Fibroblast of lung (primary cell): ENCODE measurements at places on chromosomes 11 and 22.

- DNase-seq, result no peak
Measured at GRCh38 chr22:28734393-28734792, 7.2 kb downstream of the CHEK2 start.

- no peak for DNase-seq
Measured at GRCh38 chr11:59172345-59173079, 580 bp downstream of the DTX4 start.

GRCh38 chr11:18248561-18248960 is at the start of gene SAA2:
Gene SAA2, minus strand, starts transcription at chr11:18248668. Its CDS starts 657 bp downstream, at chr11:18248011.
- DNase-seq, result no peak

GRCh38 chr11:106015066-106015465 is 7.0 kb downstream of the MSANTD4 start:
- DNase-seq, result no peak

DNA sequence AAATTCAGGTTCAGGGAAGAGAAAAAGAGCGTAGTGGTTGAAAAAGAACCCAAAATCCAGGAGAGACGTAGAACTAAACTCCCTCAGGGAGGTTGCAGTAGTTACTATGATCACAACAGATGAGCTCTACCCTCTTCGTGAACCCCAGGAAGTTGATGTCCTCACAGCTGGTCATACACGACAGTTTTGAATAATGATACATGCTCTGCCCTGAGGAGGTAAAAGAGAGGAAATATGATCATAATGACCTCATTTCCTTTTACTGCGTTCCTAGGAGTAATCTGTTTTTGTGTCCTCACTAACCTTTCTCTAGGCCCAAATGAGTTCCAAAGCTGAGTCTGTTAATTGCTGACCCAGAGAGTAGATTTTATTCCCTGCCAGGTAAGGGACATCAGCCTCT is 1.3 kb downstream of the PATE2 start:
- DNase-seq, result no peak

GRCh38 chr22:50274311-50274710 is 4.1 kb upstream of the MAPK11 start:
- DNase-seq, result peak; percentile 59

- peak; percentile 8 for DNase-seq
Measured at GRCh38 chr11:115377882-115378296, 126.3 kb downstream of the CADM1 start.

DNA sequence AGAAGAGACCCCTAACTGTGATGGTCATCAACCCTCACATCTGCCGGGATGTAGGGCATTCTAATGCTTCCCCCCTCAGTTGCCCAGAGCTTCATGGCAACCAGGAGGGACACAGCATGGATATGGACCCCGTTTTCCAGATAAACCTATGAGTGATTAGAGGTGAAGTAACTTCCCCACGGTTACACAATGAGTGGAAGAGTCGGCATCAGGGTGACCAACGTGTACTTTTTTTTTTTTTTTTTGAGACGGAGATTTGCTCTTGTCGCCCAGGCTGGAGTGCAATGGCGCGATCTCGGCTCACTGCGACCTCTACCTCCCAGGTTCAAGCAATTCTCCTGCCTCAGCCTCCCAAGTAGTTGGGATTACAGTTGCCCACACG is 25.0 kb downstream of the TXN2 start:
- DNase-seq, result no peak

DNA sequence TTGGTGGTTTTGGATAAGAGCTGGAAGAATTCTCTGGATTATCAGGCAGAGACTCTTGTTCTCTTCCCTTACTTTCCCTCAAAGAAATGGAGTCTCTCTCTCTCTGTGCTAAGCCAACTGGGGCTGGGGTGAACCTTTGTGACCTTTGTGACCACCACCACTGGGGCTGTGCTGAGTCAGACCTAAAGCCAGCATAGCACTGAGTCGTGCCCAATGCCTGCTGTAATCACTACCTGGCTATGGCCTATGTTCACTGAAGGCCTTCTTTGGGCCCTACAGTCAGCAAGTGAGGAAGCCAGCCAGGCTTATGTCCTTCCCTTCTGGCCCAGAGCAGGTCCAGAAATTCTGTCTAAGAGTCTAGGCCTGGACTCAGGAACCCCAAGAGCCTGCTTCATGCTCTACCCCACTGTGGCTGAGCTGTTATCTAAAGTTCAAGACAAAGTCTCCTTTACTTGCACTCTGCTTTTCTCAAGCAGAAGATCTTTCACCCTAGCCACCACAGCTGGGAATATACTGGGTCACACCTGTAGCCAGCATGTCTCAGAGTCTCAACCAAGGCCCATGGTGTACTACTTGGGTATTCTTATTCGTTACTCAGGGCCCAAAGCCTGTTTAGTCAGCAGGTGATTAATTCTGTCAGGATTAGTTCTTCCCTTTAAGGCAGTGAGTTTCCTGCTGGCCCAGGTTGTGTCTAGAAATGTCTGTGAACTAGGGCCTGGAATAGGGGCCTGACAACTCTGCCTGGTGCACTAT is 86.0 kb downstream of the EHF start:
- DNase-seq, result no peak

- DNase-seq, result peak; percentile 89
Measured at GRCh38 chr22:37561212-37562048, 1.1 kb downstream of the CDC42EP1 start.

- DNase-seq, result no peak
Measured at GRCh38 chr11:15662285-15662684, 547.6 kb downstream of the INSC start.

- DNase-seq, result peak; percentile 15
Measured at GRCh38 chr11:17923217-17923616, 89.6 kb downstream of the SERGEF start.

DNA sequence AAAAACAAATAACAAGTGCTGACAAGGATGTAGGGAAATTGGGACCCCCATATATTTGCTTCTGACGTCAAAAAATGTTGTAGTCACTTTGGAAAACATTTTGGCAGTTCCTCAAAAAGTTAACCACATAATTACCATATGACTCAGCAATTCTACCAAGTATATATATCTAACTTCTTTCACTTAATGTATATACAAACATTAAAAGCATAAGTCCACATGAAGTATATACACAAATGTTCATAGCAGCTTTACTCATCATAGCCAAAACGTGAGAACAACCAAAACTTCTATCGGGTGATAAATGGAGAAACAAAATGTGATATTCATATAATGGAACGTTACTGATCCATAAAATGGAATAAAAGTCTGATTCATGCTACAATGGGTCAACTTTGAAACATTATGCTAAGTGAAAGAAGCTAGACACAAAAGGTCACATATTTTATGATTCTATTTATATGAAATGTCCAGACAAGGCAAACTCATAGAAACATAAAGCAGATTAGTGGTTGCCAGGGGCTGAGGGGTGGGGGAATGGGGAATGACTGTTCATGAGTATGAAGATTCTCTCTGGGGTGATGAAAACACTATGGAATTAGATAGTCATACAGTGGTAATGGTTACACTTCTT is 48.7 kb upstream of the TEAD1 start:
- DNase-seq, result peak; percentile 94

- peak; percentile 90 for DNase-seq
Measured at GRCh38 chr22:27748751-27749191, 52.8 kb downstream of the MN1 start.

- DNase-seq, result no peak
Measured at GRCh38 chr11:38510041-38510440, 1912.0 kb upstream of the RAG2 start.

DNA sequence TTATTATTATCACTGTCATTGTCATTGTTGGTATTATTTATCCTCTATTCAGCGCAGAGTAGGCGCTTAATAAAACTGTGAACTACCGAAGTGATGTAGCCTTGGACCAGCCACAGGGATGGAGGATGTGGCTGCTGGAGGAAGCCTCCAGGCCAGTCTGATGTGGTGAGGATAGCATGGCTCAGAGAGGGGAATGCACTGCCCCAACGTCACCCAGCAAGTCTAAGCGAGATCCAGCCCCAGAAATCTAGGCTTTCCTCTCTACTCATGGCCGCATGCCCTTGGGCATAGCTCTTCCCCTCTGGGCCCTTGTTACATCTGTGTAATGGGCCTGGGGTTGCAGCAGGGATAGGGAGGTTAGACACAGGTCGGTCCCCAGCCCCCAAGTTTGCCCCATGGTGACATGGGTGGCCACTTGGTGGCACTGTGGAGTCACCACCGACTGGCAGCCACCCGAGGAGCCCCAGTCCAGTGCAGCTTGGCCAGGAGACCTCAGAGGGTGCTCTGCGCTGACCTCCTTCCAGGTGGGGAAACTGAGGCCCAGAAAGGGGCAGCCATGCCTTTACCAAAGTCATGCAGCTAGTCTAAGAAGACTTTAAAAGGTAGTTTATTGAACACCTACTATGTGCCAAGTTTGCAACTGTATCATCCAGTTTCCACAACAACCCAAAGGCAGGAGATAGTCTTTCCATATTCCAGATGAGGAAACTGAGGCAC is 395.7 kb downstream of the MN1 start:
- DNase-seq, result peak; percentile 37

DNA sequence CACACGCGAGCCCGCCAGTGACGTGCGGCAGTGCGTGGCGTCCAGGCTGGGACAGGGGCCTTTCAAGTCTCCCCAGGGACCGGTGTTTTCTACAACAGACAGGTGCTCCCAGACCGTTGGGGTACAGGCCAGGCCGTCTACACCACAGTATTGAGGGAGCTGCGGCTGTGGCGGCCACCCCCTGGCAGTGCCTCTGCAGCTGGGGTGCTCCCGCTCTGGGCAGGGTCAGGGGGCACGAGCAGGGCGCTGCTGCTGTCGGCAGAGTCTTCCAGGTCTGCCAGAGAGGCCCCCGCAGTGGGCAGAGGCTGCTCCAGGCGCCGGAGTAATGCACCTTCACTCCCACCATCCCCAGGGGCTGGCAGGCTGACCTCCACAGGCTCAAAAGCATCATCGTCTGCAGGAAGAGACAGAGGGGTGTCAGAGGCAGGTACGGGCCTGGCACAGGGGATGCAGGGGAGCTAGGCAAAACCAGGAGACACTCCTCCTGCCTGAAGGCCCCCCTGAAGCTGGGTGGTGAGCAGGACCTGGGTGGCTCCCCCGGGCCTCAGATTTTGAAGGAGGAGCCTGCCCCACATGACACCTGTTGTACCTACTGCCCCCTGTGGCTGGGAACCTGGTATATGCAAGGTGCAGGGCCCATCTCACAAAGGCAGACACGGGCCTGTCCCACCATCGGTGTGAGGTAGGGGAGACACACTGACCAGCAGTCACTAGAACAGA is 83.3 kb downstream of the DGCR2 start:
- no peak for DNase-seq

- no peak for DNase-seq
Measured at GRCh38 chr11:125081098-125081798, 18.1 kb downstream of the SLC37A2 start.

DNA sequence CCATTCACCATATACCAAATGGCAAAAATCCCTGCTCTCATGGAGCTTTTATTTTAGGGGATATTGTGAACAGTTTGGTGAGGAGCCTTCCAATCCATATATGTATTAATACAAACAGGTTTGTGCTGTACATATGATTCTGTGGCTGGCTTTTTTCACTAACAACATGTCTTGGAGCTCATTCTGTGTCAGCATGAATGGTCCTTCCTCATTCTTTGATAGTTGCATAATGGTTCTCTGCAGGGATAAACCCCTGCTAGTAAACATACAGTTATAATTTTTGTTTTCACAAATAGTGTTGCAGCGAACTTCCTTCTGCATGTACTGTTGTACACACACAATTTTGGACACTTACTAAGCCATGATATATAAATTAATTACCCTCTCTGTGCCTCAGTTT is 8.3 kb downstream of the PRR5L start:
- no peak for DNase-seq

DNA sequence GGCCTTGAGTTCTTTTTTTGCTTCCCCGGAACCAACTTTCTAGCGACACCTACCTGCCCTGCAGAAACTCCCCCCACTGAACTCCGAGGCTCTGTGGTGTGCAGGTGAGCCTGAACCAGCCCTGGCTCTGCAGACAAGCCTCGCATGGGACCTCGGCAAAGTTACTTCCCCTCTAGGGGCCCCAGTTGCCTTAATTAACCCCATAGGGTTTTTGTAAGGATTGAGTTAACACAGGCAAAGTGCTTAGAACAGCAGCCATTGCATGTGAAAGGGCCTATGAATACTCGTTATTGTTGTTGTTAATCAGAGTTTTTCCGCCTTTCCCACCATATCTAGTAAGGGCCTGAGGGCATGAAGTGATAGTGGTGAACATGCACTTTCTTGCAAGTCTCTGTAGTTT is 12.6 kb upstream of the SYT13 start:
- DNase-seq, result no peak

GRCh38 chr11:14418801-14419417 is 59.9 kb upstream of the RRAS2 start:
- no peak for DNase-seq

GRCh38 chr22:20130319-20130718 is 1.3 kb upstream of the ZDHHC8 start:
- no peak for DNase-seq

GRCh38 chr11:20003351-20003750 is 156.9 kb downstream of the DBX1 start:
- no peak for DNase-seq

DNA sequence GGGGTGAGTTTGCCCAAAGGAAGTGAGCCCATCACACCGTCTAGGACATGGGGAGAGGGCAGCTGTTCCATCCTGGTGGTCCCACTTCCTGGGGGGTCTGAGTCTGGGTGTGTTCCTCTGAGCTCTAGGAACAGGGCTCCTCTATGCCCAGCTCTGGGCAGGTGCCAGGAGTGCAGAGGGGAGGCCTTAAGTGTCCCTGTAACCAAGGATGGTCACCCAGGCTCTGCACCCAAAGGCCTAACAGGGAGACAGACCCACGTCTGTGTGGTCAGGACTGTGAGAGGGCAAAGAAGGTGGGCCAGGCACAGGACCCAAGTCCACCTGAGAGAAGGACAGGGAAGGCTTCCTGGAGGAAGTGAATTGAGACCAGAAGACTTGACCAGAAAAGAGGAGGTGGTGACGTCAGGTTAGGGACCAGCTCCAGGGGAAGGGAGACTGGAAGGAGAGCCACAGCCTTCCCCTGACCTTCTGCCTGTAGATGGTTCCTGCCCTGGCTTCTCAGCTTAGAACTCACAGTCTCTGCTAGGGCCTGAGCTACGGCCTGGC is 11.3 kb upstream of the TCF20 start:
- DNase-seq, result no peak

- no peak for DNase-seq
Measured at GRCh38 chr11:37353192-37353591, 755.2 kb upstream of the RAG2 start.
